ENCODE measurements at places on chromosomes 7 and 10. TPM values are rescaled to one million over a fixed set of nuclear protein-coding genes. Genes with fewer than 3 reads are reported as not detected.

DNA sequence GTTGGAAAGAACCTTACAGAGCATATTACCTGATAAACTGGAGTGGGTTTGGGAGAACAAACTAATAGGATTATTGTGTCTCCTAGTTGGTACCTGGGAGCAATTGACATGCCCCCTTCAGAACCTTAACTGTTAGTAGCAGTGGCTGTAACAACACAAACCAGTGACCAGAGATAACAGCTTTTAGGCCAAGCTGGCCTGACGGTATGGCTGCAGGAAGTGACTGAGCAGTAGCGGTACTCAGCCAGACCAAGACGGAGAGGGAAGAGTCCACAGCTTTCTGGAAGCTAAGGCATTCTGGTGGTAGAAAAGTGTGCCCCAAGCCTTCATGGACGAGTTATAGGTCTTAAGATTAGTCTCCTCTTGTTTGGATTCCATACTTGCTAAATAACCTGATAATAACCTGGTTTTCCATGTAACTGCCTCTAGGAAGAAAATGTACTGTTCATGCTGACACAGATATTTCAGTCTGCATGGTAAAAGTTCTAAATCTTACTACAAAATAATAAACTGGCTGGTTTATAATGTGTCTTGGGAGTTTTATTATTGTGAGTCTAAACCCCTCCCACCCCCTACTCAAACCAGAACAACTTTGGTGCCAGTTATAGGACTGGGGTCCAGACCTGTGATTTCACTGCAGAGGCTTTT, 11.3 kb downstream of the NOLC1 start:
- no peak for DNase-seq

GRCh38 chr10:9305018-9305655, 1250.6 kb downstream of the GATA3 start:
- no peak for DNase-seq

GRCh38 chr7:75650681-75651080, 88.1 kb downstream of the HIP1 start:
- DNase-seq, result no peak

The LRRN3 gene
- 2.2 TPM for total RNA-seq

Data from astrocyte (in vitro differentiated cells and primary cell).